ENCODE measurements at places on chromosomes 1 and 21.

DNA sequence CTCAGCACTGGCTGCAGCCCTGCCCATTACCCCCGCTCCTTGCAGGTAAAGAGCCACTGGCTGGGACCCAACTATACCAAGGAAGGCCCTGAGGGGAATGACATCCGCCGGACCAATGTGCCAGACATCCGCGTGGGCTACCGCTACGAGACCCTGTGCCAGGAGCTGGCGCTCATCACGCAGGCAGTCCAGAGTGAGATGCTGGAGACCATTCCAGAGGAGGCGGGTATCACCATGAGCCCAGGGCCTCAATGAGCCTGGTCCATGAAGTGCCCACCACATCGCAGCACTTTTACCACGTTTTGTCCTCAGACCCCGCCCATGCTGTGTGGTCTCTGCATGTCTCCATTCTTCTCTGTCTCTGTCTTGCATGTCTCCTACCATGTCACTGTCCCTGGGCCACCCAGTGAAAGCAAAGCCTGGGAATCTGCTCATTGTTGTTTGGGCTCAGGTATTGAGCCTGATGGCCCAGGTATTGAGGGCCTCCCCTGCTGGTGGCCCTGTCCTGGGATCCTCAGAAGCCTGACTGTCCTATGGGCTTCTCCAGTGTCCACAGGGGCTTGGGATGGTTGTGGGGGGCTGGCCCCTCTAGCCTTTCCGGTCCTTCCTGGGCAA lies 11.4 kb downstream of the AMPD2 start:
- DNase-seq, result no peak

DNA sequence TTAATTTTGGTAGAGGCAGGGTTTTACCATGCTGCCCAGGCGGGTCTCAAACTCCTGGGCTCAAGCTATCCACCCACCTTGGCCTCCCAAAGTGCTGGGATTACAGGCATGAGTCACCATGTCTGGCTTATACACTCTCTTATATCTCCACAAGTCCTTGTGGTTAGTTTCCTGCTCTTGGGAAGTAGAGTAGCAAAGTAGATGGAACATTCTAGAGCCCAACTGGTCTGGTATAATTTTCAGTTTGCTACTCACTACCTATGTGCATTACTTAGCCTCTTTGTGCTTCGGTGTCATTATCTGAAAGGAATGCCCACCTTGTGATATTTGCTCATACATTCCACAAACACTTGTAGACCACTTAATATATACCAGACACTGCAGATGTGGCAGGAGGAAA lies 96.6 kb upstream of the IPO9 start:
- DNase-seq, result no peak

- DNase-seq, result peak; percentile 91
These were observed 60.3 kb downstream of the CD46 start for GRCh38 chr1:207811920-207812720.

DNA sequence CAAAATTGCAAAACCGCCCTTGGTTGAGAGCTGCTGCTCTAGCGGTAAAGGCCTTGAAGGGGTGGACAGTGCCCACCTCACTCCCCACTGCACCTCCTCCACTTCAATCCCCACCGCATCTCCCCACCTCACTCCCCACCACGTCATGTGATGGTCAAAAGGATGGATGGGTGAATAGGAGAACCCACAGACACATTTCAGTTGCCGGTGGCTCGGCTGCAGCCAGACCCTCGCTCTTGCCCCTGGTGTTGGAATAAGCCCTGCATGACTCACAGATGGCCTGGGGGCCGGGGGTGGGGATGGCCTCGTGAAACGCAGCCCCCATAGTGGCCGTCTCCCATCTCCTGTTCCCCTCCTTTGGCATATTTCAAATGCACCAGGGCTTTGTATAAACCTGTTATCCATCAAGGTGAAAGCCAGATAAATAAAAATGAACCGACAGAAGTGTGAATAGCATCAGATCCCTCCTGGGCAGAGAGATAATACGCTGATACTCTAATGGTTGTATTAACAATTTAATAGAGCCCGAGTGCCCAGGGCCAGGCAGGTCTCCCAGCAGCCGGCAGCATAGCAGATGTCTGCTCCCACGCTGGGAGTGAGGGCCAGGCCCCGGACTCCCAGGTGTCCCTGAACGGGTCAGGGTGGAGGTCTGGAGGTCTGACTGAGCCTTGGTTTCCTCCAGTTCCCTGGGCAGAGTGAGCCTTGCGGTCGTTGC lies 300.3 kb downstream of the NPHP4 start:
- DNase-seq, result no peak

GRCh38 chr1:8303141-8303540 lies 14.8 kb upstream of the SLC45A1 start:
- DNase-seq, result no peak

DNA sequence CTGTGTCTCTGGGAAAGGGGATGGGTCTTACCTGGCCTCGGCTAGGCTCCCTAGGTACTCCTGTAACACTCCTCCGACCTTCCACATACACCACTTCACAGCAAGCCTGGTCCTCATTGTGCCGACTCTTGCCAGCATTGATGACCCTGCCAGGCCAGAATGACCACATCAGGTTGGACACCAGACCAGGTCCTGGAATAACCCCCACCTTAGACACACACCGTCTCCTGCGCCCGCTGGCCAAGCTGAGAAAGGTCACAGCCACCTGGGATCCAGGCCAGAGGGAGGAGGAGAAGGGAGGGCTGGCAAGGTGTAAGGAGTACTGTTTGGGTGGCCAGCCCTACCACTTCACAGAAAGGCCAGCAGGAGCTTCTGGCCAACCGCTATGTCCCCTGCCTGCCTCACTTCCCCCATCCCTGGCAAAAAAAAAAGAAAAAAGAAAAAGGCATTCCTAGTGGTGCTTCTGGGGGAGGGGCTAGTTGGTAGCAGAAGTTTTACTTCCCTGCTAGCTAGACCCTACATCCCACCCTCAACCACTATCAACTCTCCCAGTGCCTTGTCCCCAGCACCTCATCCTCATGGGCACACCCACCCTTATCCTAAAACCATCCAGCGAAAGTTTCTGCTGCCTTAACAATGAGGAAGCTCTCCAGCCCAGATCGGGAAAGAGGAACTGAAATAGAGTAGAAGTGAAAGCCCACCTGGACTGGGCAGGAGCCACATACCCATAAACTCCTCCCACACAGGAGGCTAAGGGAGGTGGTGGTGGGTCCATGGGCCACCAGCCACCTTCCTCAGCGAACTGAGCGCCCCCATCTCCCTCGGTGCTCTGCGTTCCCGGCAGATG lies 1.4 kb downstream of the PPM1J start:
- no peak for DNase-seq

GRCh38 chr21:41620982-41621381 lies 113.0 kb upstream of the TMPRSS2 start:
- DNase-seq, result no peak

GRCh38 chr1:3695326-3696217 lies 43.3 kb downstream of the TP73 start:
- DNase-seq, result no peak

- no peak for DNase-seq
These were observed 534 bp downstream of the SLC6A9 start for GRCh38 chr1:44030605-44031251.

GRCh38 chr1:226891846-226892523 lies 21.6 kb downstream of the PSEN2 start:
- DNase-seq, result no peak

GRCh38 chr1:200869376-200869752 lies 3.4 kb upstream of the GPR25 start:
- no peak for DNase-seq

GRCh38 chr1:39678889-39679288 lies 7.0 kb upstream of the NT5C1A start:
- DNase-seq, result no peak

DNA sequence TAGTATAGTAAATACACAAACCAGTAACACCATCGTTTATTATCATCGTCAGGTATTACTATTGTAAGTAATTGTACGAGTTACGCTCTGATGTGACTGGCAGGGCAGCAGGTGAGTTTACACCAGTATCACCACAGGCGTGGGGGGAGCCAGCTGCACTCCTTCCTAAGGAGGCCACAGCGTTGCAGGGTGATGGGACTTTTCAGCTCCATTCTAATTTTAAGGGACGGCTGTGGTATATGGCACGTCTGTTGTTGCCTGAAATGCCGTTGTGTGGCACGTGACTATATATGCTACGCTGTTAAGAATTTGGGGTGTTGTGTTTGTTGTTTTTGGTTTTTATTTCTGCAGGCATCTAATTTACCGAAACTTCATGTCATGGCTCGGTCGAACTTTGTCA lies 164.8 kb upstream of the COL6A1 start:
- DNase-seq, result no peak

- no peak for DNase-seq
These were observed 66.4 kb upstream of the TTC34 start for GRCh38 chr1:2867861-2868260.

DNA sequence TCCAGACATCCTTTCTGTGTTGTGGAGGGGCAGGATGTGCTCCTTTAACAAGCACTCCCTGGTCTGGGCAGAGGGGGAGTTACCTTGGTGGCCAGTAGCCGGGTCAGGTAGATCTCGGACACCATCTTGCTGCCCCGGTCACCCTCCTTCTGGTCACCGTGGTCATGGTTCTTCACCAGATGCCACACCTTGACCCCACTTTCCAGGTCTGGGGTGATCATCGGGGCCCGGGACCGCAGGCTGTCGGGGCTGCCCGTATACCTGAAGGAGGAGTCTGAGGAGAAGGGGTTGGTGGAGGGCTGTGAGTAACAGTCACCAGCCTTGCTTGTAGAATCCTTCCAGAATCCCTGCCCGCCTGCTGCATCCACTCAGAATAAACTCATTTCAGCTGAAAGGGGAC lies 122.3 kb upstream of the CD34 start:
- DNase-seq, result no peak

GRCh38 chr1:93979718-93980319 lies 70.6 kb upstream of the GCLM start:
- peak; percentile 35 for DNase-seq

DNA sequence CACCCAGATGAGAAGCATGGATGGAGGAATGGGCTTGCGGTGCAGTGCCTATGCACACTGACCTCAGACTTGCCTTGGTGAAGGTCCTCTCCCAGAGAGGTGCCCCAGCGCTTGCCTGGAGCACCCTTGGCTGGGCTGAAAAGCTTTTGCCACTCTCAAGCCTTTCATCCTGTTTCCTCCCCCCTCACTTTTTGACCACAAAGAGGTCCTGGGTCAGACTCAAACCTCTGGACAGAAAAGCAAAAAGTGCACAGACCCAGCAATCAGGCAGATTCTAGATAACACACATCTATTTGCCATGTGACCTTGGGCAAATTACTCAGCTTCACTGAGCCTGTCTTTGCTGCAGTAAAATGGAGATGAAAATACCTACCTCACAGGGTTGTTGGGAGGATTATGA lies 7.3 kb downstream of the TMEM35B start:
- no peak for DNase-seq

- DNase-seq, result peak; percentile 83
These were observed 2.3 kb downstream of the FCRLB start for GRCh38 chr1:161723459-161724141.

- DNase-seq, result no peak
These were observed 278.0 kb downstream of the BRINP2 start for GRCh38 chr1:177448652-177449357.

GRCh38 chr1:6521536-6521935 lies 30.1 kb upstream of the PLEKHG5 start:
- no peak for DNase-seq

DNA sequence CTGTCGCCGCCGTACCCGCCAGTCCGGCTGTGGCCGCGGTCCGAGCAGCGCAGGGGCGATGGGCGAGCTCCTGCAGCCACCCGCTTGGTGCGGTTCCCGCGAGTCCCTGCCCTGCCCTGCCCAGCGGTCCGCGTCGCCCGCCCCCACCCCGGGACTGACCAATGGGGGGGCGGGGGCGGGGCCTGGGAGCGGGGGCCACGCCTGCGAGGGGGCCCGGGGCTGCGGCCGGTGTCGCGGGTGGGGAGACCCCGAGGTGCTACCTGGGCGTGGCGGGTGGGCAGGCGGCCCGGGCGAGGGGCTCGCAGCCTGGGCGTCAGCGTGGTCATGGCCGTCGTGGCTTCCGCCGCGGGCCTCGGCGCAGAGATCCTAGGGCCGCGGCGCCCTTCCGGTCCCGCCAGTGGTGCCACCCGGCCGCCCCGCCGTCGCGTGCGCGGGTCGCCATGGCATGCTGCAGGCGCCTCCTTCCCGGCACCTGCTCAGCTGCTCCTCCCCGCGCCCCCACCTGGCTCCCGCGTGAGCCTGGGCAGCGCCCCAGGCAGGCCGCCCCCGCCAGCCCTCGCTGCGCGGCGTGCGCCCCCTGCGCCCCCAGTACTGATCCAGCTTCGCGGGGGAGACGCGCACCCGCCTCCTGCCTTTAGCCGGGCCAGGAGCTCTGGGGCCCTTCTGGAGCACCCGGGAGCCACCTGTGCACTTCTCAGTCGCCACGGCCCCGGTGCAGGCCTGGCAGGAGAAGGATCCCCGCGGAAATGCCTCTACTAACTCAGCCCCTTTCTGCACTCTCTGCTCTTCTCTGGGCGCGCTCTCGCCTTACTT lies at the start of gene BMP8B:
TSS of gene BMP8B (minus strand) at position 108 of the 813 bp plus-strand sequence. CDS start 380 bp downstream, outside the sequence.
- no peak for DNase-seq

DNA sequence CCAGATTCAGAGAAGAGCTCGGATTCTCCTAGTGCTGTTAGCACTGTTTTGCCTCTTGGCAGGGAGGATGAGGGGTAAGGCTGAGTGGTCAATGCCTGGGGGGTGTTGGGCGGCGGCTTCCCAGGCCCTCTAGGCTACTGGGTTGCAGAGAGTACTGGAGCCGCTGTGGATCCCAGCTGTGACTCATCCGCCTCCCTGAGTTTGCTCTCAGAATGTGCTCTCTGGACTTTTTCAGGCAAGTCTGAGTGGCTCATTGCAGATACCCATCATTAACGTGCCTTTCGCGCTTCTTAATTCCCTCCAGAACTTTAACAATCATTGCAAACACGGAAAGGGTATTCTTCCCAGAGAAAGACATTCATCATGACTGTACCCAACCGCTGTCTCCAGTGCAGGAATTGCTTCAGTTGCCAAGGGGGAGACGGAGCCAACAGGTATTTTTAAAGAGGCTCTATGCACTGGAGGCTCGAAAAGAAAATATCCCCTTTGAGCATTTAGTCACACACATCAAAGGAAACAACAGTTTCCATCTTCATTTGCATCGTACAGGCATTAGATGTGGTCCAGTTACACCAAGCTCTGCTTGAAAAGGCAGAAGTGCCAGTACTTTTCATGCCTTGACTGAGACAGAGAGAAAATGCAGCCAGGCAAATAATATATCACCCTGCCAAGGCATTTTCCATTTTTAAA lies 14.4 kb upstream of the CAMTA1 start:
- DNase-seq, result no peak

DNA sequence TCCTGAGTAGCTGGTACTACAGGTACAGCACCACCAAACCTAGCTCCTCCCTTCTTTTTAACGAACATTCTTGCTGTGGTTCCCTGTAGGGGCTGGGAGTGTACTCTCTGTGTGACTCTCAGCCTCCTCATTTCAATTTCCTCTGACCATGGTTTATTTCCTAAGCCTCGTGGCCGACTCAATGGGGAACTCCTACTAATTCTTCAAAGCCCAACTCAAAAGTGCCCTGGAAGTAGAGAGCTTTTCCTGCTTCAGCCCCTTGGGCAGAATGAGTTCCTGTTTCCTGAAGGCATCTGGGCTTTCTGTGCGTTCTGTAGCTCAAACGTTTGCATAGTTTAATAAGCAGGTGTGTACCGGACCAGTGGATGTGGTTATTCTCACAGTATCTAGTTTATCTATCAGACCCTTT lies 70.9 kb upstream of the ACOT11 start:
- no peak for DNase-seq
